Psoas muscle (tissue), 8 donors: ENCODE measurements at places on chromosomes 13 and 19.

GRCh38 chr19:19451429-19452242 is 46.2 kb downstream of the GATAD2A start:
- no peak for DNase-seq

DNA sequence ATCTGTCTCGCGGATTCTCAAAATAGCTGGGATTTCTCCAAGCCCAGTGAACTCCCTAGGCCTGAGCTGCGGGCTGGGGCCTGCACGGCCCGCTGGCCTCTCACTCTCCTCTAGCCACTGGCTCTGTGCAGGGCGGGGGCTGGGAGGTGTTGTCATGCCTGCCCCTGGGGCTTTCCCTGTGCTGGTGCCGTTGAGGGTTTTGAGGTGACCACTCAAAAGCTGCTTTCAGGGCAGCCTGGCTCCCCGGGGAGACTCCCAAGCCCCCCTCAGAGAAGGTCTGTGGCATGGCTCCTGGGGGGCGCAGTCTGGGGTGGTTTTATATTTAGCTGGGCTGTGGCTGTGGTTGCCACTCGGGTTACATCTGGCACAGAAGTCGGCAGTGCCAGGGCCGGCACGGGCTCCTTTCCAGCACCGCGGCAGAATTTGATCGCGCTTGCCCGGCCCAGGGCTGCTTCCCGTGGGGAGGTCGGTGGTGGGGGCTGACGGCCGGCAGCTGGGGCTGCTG is 10.0 kb downstream of the NDUFB7 start:
- DNase-seq: peak; percentile 92

DNA sequence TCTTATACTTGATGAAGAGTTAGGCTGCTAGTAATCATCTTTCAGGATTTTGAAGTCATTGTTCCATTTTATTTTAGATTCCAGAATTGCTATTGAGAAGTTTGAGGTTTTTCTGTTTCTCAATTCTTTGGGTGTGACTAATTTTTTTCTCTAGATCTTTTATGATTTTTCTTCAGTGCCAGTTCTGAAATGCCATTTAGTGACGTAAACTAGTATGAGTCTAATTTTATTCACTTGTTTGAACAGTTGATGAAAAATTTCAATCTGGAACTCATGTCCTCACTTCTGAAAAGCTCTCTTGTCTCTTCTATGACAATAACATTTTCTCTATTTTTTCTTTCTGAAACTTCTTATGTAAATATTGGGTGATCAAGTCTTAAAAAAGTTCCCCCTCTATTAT is 188.5 kb upstream of the HTR2A start:
- DNase-seq: no peak

GRCh38 chr13:63128716-63129115 is 1713.1 kb upstream of the PCDH20 start:
- DNase-seq: no peak

DNA sequence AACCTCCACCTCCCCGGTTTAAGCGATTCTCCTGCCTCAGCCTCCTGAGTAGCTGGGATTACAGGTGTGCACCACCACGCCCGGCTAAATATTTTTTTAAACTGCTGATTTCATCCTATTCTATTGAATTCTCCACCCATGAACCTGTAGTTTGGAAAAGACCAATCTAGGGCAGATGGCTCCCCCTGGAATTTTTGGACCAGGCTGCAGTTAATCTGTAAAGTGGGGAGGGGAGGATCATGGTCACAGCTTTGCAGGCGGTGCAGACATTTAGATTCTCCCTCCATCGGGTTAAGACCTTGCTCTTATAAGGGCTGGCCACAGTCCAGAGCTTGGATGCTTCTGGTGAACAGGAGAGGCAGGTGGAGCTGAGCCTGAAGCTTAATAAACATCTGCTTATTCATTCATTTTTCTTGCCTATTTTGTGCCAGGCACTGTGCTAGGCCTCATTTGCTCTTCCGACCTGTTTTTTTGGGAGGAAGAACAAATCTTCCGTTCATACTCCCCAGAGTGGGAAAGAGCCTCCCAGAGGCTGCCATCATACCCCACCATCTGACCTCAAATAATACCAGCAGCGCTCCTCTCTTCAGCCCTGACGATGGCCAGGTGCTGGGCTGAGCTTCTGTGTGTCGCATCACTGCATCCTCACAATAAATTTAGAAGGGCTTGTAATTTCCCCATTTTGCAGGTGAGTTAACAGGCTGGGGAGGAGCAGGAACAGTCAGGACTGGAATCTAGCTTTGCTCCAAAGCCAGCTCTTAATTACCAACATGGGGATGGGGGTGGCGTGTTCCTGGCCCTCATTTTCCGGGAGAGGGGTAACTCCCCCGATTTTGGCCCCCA is 902 bp upstream of the CCDC106 start:
- peak; percentile 31 for DNase-seq

DNA sequence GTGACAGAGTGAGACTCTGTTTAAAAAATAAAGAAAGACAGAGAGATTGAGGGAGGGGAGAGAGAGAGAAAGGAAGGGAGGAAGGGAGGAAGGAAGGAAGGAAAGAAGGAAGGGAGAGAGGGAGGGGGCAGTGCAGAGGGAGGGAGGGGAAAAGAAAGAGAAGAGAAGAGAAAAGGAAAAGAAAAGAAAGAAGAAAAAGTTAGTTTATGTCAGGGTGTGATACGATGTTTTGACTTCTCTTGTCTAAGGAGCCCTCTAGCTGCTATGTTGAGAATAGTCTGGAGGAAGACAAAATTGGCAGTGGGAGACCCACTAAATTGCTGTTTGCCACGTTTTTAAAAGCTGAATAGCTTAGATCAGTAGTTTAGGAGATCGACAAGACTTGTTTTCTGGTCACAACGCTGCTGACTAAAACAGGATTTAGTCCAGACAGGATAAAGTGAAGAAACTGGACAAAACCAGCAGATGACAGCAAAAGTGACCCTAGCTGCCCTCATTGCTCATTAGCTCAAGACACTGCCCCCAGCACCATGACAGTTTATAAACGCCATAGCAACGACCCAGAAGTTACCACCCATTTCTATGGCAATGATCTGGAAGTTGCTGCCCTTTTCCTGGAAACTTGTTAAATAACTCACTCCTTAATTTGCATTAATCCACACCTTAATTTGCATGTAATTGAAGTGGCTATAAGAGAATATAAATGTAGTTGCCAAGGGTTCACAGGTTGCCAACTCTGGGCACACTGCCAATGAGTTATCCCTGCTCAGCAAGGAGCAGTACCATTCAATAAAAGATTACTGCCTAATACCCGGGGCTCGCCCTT is 11.1 kb downstream of the TEX101 start:
- DNase-seq: no peak

DNA sequence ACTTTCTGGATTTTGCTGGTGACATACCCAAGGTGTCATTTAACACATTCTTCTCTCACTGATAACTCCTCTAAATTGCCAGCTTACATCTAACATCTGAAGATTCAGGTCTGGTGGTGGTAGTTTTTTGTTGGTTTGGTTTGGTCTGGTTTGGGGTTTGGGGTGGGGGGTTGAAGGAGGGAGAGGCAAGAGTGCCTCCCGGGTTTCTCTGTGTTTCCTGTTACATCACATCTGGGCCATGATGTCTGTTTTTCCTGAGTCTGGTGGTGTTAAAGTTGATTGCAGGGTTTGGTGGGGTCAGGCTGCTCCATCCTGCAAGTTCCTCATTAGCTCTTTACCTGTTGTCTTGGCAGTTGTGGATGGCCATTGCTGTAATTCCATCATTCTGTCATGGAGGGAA is 155.8 kb upstream of the UBL3 start:
- no peak for DNase-seq

DNA sequence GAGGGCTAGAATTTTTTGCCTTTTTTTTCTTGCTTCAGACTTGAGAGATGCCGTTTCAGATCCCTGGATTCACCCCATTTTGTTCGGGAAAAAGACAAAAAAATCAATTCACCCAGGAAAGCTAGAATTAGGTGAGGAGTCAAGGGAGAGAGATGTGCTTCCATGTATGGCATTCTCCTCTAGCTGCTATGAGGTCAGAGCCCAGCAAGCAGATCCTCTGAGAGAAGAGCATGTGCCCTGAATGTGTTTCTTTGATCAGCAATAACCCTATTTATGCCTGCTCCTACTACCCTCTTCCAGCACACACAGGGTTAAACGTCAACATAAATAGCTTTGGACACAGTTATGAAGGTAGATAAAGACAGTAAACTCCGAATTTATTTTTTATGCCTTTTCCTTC is 53.6 kb downstream of the NDFIP2 start:
- no peak for DNase-seq

GRCh38 chr13:50403311-50403710 is 388.1 kb downstream of the KCNRG start:
- no peak for DNase-seq

DNA sequence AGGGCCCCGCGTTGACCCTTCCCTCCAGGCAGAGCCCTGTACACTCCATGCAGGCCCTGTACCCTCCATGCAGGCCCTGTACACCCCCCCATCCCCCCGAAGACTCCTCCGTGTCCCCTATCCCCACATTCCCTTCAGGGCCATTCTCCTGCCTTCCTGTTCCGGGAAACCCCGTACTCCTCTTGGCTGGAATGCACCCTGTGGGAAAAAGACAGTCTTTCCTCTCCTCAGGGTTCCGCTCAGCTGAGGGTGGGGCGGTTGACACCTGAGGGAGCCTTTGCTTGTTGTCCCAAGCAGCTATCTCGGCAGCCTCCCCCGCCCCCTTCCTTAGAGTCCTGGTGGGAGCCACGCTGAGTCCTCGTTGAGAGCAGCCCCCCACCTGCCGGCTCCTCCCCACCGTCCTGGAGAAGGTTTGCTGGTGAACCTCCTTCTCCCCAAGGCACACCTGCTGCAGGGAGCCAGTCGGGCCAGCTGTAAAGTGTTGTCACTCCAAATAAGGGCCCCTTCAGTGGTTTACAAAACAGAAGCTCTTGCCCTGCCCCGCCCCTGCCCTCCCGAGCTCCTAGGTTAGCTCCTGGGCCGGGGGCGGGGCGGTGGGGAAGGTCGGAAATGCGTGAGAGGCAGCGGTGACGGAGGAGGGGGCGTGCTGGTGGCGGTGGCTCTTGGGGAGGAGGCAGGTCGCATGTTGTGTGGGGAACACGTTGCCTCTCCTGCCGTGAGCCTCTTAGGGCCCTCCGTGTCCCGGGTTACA is 1.5 kb downstream of the GNA11 start:
- DNase-seq: peak; percentile 57

DNA sequence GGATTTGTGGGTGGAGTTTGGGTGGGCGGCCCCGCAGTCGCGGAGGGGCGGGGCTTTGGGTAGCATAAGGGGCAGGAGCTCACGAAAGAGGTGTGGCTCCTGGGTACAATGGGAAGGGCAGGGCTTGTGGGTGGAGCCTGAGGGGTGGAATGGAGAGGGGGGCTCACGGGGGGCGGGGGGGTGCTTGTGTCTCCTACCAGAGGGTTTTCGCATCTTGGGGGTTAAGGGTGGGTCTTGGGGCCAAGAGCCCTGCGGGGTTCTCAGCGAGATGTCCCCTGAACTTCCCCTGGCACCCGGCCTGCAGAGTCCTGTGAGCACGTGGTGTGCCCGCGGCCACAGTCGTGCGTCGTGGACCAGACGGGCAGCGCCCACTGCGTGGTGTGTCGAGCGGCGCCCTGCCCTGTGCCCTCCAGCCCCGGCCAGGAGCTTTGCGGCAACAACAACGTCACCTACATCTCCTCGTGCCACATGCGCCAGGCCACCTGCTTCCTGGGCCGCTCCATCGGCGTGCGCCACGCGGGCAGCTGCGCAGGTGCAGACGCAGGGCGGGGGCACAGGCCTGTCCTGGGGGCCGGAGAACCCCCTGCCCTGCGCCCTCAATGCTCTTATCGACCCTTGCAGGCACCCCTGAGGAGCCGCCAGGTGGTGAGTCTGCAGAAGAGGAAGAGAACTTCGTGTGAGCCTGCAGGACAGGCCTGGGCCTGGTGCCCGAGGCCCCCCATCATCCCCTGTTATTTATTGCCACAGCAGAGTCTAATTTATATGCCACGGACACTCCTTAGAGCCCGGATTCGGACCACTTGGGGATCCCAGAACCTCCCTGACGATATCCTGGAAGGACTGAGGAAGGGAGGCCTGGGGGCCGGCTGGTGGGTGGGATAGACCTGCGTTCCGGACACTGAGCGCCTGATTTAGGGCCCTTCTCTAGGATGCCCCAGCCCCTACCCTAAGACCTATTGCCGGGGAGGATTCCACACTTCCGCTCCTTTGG is 5.1 kb downstream of the FSTL3 start:
- DNase-seq: peak; percentile 97

DNA sequence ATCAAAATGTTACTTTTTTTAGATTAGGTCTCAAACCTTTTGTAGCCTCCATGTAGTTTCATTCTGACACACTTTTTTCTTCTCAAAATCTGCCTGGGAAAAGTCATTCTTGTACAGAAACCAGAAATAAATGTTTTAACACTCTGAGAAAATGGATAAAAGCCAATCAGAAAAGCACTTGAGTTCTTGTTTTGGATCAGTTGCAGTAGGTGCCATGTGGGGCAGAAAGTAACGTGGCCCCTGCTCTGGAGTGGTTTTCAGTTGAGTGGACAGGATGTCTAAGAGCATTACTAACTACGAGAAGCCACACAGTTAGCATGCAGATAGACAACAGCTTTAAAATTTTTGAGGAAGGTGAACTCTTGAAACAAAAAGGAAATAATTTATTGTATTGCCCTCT is 19.1 kb downstream of the GPR183 start:
- DNase-seq: no peak

DNA sequence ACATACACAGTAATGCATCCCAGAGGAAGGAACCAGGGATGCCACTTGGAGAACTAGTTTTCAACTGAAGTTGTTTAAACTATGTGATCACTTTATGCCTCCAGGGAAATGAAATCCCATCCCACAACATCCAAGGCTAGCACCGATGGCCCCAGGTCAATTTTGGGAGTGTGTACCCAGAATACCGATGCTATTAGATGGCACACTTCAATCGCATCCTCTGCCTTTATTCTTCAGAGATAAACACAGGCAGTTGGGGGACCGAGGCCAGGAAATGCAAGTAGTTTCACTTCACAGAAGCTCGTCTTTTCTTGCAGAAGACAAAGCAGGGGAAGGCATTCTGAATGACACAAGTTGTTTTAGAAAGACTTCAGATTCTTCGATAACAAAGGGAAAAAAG is 13.8 kb downstream of the STK24 start:
- DNase-seq: no peak

GRCh38 chr19:20565321-20566018 is at the start of gene ZNF737:
Gene ZNF737, minus strand, starts transcription at chr19:20565781. Its CDS starts 141 bp downstream, at chr19:20565640.
- peak; percentile 95 for DNase-seq

DNA sequence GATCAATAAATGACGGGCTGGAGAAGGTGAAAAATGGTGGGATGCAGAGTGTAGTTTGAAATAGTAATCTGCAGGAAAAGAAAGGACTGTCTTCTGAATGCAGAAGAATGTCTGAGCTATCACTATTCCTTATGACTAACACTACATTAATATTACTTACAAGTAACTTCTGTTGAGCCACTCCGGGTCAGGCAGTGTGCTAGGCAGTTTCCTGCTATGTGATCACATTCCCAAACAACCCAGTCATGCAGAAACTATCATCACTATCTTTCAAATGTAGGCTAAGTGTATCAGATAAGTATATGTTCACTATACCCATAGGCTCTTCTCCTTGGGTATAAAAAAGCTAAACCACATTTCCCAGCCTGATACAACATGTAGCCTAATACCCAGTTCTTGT is 6.6 kb downstream of the ZNF599 start:
- DNase-seq: no peak

- no peak for DNase-seq
Measured at GRCh38 chr19:3963458-3964255, 7.2 kb downstream of the DAPK3 start.

- DNase-seq: peak; percentile 96
Measured at GRCh38 chr19:1252221-1252820, 3.9 kb downstream of the MIDN start.
